Fibroblast of lung (primary cell): ENCODE measurements at places on chromosomes 7 and 10. TPM values are rescaled to one million over a fixed set of nuclear protein-coding genes. Genes with fewer than 3 reads are reported as not detected.

The C10orf62 gene
- polyA plus RNA-seq = not detected in 2 replicates

The CHAT gene
- not detected in 2 replicates for polyA plus RNA-seq

The IL15RA gene
- polyA plus RNA-seq = 5.9 and 8.4 TPM in 2 replicates

The TMEM213 gene
- not detected in 2 replicates for polyA plus RNA-seq

The NEUROD6 gene
- not detected in 2 replicates for polyA plus RNA-seq

The URGCP gene
- 18.3 and 23.2 TPM in 2 replicates for polyA plus RNA-seq

The LFNG gene
- polyA plus RNA-seq = 1.2 and 3.5 TPM in 2 replicates

- peak; percentile 53 for DNase-seq
These were observed 111.8 kb upstream of the FEZF1 start for GRCh38 chr7:122416336-122416735.

DNA sequence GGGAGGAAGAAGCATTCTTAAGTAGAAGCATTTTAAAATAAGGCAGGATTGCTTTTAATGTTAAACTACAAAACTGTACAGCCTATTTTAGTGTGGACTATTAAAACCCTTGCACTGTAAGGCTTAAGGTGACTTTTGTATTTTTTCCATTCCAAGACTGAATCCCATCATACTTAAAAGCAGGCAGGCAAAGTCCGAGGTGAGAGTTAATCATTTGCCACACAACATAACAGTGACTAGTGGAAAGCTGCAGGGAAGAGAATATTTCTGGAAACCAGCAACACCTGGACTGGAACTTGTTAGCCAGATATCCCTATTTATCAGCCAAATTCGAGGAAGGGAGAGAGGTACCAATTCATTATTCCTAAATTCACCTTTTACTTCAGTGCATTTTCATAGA, 3.5 kb downstream of the PRR15 start:
- DNase-seq = no peak

GRCh38 chr7:15864626-15864991, 178.1 kb upstream of the MEOX2 start:
- DNase-seq = no peak

- DNase-seq = no peak
These were observed 91.1 kb downstream of the MAD1L1 start for GRCh38 chr7:2141651-2142050.

- DNase-seq = peak; percentile 67
These were observed 124.0 kb downstream of the IQUB start for GRCh38 chr7:123410273-123410904.

- no peak for DNase-seq
These were observed 303.3 kb upstream of the CDC14C start for GRCh38 chr7:48621076-48621475.

- DNase-seq = no peak
These were observed 13.9 kb downstream of the KLHDC10 start for GRCh38 chr7:130084037-130084875.

GRCh38 chr7:154698726-154699291, 304.1 kb downstream of the PAXIP1 start:
- DNase-seq = no peak

- peak; percentile 80 for DNase-seq
These were observed 7.7 kb upstream of the GSTO1 start for GRCh38 chr10:104246976-104247375.

DNA sequence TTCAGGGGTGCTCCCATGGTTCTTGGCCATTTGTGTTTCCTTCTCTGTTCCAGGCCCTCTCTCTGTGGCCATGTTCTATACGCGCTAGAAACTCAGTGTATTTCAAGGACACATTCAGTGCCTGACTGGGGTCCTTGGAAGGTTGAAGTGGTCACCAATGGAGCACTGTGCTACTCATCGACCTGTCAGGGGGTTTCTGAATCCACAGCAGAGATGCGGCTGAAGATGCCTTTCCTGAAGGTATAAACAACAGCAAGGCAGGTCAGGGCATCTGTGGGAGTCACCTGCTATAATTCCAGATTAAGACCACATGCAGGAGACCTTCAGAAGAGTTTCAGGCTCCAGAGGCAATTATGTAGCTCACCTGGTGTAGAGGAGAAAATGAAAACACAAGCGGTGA, 86.8 kb upstream of the MGMT start:
- no peak for DNase-seq

- DNase-seq = no peak
These were observed 11.1 kb upstream of the MDFIC start for GRCh38 chr7:114910787-114911186.

- no peak for DNase-seq
These were observed 73.4 kb upstream of the CUX1 start for GRCh38 chr7:101743995-101744360.

DNA sequence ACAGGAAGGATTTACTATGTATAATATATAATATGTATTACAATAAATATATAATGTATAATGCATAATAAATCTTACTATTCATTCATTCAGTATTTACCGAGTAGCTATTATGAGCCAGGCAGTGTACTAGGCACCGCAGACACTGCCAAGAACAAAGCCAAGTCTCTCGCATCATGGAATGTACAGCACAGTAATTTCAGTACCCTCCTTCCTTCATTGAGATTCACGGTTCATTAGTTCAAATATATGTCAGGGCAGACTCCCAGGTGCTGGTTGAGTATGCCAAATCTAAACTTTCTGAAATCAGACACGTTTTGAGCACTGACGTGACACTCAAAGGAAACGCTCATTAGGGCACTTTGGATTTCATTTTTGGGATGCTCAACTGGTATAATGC, 9.1 kb downstream of the USP6NL start:
- no peak for DNase-seq

DNA sequence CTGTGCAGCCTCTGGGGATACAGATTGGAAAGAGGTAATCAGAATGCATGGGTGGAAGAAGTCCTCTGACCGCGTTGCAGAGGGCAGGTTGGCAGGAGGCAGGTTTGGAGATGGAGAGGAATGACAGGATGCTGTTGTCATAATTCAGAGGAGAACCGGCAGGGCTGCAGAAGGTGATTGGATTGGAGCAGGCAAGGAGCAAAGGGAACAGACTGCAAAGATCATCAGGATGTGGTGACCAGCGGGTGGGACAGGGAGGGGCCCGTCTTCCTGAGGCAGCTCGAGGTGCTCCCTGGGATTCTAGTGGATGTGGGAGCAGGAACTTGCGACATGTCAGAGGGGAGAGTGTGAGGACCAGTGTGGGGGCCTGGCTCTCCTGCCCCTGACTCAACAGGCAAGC, 78.5 kb upstream of the PPIF start:
- DNase-seq = no peak

DNA sequence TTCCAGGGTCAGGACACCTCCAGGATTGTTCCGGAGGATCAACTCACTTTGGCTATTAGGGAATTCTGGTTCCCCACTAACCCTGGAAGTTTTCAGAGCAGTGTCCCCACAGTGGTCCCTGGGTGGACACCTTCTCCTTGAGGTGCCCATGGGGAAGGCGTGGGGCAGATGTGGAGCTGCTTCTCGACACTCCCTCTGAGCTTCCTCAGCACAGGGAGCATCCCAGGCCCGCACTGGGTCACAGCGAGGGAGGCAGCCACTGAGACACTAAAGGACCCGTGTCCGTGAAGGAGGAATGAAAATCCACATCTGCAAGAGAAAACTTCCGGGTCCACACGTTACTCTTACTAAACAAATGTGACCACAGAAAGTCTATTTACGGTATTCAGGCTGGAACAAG, 48.2 kb upstream of the MNX1 start:
- no peak for DNase-seq

- DNase-seq = no peak
These were observed 55.7 kb upstream of the ANTXRL start for GRCh38 chr10:46231087-46231486.

GRCh38 chr10:91493313-91493712, 83.2 kb downstream of the HECTD2 start:
- DNase-seq = peak; percentile 53

- DNase-seq = no peak
These were observed 565 bp upstream of the INA start for GRCh38 chr10:103276251-103276895.

DNA sequence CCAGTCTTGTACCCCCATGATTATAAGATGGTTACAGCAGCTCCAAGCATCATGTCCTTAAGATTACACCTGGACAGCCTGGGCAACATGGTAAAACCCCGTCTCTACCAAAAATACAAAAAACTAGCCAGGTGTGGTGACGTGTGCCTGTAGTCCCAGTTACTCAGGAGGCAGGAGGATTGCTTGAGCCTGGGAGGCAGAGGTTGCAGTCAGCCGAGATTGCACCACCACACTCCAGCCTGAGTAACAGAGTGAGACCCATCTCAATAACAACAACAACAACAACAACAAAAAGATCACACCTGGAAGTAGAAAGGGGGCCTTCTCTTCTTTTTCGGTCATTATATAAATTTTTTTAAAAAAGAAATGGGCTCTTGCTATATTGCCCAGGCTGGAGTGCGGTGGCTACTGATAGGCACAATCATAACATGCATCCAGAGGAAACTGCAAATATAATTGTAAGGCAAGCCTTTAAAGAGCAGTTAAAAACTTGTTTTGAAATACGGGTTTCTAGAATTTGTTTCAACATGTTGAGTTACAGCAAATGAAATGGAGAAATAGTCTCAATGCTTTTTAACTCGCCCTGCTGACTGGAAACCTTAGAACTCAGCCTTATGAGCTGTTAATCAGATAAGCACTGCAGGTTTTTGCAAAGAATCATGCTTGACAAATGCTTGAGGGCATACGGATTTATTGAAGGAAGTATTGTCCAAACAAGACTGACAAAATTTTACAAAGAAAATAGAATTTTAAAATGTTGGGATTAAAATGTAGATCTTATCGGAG, 4.7 kb upstream of the ENTPD7 start:
- no peak for DNase-seq

DNA sequence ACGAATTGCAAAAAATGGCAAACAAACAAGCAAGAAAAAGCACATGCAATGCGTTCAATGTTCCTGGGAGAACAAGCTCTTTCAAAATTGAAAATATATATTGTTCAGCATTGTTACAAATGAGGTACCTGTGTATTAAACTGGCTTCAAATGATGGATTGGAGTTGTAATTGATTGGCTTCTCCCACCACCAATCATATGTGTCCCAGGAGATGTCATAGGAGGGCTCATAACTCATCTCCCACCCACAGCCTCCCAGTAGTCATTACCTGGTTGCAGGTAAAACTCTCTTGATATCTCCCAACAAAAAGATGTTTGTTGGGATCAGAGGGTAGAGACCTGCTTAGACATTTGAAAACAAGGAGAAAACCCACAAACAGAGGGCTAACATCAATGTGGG, 302.9 kb downstream of the BAMBI start:
- DNase-seq = no peak

DNA sequence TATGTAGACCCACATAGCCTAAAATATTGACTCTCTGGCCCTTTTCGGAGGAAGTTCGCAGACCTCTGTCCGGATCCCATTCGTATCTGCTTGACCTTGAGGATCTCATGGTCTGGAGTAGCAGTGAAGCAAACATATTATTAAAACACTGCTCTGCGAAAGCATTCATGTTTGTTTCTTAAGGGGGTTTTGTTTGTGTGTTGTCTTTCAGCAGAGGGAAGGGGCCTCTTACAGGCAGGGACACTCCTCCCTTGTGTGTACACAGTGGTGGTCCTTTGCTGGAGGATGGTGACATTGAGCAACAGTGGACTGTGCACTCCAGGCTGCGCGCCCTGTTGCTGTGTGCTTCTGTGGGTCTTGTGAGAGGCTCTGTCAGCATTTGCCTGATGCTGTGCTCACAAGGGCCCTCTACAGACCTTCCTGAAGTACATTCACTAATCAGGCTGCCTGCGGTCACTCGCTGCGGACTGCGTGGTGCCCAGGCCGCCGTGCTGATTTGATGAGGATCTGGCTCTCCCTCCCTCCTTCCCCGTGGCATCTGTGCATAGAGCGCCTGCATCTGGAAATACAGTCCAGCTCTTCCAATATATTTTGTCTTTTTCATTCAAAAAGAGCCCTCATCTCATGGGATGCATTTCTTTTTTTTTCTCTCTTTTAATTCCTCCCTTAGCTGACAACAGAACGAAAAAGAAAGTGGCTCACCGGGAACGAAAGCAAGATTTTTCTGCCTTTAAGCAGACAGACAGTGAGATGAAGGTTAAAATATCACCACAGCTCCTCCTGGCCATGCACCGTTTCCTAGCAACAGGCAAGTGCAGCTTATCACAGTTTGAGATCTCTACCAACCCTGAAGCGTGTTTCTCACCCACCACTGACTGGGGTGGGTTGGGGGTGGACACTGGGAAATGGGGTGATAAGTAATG, 135.8 kb downstream of the CNNM2 start:
- DNase-seq = peak; percentile 79

GRCh38 chr10:27568196-27569175, 64.4 kb downstream of the RAB18 start:
- DNase-seq = no peak

- no peak for DNase-seq
These were observed 227.7 kb downstream of the MGMT start for GRCh38 chr10:129694691-129695243.
